ENCODE measurements at places on chromosomes 12 and 14.

DNA sequence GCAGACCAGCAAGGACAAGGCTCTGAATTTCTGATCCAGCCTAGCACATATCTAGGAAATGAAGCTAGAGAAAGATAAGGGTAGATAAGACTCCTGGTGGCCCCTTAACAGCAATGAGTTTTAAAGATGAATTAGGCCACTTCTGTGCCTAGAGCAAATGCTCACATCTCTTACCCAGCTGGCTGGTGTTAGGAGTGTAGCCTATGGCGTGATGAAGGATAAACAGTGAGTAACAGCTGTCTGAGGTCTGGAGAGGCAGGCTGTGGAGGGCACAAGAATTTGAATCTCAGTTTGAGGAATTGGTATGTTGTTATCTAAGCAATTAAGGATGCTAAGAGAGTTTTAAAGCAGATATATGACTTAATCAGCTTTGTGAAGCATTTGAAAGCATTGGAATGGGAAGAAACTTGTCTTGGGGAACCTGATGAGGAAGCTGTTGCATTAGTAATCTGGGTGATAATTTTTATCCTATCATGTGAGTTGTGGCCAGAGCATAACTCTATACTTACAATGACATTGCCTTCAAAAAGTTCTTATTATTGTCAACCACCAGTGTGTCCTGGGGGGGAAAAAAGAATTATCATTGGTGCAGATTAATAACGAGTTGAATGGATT, 161.8 kb downstream of the SRGAP1 start:
- DNase-seq: no peak

DNA sequence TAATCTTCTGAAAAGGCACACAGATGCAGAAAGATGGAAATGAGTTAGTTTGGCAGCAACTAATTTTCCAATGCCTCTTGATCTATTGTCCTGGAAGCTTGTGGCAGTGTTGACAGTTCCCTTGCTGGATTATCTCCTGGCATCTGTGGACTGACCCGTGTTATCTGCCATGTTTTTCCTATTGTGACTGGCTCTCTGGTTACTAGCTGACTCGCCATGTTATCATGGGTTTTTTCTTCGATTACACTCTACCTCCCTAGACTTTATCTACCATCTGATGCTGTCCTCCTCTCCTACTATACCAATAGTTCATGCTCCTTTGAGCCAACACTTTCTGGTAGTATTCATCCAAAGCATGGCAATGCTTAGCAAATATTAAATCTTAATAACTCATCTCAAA, 63.3 kb upstream of the FLRT2 start:
- DNase-seq: no peak

DNA sequence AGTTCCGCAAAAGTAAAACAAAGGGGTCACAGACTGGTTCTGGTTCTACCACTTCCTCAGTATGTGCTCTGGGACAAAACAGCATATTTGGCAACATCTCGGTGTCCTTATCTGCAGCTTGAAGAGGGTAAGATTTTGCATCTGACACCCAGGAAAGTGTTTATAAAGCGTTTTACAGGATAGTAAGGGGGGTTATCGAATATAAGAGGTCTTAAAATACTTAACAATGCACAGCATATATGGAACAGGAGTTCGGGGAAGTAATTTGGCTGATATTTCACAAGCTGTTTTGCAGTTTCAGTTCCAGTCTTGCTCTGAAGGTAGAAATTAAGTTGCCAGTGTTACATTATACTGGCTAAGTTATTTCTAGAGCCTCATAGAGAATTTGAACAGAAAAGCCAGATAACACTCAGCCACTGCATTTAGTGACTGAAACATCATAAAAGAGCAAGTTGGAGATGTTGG, 904 bp upstream of the MAP4K5 start:
- DNase-seq: no peak

DNA sequence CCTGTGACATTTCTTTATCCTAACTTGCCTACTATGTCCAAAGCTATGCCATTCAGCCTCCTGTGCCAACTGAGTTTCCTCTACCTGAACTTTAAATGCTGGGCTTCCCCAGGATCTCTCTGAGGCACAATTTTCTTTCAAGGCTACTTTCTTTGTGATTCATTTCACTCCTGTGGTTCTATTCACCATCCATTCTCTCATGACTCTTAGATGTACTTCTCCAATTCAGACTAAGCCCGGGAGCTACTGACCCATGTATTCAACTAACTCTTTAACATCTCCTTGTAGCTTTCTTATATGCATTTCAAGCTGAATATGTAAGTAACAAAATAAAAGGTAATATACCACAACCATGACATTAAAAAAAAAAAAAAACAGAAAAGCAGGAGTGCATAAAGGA, 738.9 kb upstream of the USP15 start:
- no peak for DNase-seq

DNA sequence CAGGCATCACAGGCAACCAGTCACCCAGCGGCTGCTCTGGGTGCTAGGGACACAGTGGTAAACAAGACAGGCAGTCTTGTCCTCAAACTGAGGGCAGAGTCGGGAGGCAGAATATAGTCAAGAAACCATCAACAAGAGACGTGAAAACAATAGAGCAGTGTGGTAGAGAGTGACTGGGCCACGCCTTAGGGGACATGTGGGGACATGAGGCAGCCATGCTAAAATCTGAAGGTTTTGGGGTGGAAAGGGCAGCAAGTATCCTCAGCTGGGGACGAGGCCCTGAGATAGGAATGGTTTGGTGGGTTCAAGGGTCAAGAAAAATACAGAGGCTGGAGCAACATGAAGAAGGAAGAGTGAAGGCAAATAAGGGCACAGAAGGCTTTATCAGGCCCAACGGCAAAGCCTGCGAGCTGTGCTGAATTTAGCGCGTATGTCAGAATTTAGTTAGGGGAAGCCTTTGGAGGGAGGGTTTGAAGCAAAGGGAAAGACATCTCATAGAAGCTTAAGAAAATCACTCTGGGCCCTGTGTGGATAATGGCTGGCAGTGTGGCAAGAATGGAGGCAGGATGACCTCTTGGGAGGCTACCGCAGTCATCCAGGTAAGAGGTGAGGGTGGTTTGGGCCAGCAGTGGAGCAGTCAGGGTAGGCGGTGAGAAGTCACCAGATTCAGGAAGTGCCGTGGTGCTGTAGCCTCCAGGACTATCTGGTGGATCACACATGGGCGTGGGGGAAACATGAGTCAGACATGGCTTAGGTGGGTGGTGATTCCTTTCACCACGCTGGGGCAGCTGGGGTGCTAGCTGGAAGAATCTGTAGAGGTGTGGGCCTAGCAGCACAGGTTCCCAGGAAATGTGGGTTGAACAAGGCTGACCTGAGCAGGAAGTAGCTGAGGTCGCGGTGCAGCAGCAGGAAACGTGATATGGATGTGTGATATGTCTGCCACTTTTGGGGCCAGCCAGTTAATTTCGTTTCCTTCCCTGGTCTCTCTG, 3.0 kb downstream of the EVL start:
- DNase-seq: peak; percentile 91

DNA sequence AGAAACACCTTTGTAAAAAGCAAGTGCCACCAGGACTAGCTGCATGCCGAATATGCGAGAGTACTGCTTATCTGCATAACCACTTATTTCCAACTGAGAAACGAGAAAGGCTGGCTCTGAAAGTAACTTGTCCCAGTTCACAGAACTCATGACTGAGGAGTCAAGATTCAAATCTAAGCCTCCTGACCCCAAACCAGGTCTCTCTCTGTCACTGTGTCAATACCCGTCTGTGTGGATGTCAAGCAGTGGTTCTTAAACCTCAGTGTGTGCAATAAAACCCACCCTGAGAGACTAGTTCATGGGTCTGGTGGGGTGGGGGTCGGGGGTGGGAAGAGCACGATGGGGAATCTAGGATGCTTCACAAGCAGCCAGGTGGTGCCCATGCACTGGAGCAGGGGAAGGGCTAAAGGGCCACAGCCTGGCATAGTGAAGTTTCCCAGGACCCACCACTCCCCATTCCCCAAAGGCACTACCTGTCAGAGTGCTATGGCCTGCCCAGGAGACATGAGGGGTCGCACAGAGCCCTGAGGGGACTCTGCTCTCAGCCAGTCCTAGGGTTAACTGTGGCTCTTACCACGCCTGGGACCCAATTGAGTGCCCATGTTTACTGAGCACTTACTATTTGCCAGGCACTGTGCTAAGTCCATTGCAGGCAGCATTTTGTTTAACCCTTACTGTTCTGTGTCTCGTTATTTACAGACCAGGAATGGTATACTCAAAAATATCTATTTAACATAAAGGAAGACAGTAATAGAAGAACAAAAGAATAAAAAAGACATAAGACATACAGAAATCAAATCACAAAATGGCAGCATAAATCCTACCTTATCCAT, 33.4 kb upstream of the PNMA1 start:
- no peak for DNase-seq

GRCh38 chr14:87834594-87834993, 158.4 kb downstream of the GALC start:
- no peak for DNase-seq

DNA sequence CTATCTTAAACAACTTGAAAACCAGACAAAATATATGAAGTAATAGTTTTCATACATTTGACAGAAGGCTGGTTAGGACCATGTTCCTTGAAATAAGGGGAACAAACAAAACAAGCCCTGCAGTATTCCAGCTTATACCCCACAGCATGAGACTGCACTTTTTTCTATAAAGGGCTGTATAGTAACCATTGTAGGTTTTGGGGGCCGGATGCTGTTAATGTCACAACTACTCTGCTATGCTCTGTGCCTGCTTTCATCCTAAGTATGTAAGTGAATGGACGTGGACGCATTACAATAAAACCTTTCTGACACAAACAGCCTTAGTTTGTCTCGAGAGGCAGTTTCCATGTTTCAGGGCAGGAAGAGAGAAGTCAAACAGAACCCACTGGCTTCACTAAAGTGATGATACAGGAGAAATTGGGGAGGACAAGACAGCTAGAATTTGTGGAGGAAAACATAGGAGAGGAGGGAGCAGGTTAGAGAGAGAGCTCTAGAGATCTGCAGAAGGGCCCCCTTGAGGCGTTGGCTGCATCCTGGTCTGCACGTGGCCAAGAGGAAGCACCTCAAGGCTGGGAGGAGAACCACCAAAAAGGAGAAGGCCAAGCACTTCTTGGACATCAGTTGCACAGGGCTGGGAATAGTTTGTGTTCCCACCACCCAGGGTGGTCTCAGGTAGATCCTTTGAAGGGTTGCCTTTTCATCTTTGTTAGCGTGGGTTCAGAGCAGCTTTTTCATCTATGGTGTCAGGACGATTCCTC, 63.7 kb downstream of the TRAF3 start:
- DNase-seq: no peak

DNA sequence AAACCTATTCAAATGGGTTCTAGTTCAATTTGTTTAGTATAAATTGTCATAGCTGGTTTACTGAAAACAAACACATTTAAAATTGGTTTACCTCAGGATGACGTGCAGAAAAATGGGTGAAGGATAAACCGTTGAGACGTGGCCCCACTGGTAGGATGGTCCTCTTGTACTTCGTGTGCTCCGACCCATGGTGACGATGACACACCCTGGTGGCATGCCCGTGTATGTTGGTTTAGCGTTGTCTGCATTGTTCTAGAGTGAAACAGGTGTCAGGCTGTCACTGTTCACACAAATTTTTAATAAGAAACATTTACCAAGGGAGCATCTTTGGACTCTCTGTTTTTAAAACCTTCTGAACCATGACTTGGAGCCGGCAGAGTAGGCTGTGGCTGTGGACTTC, 8.3 kb downstream of the CALM1 start:
- no peak for DNase-seq

DNA sequence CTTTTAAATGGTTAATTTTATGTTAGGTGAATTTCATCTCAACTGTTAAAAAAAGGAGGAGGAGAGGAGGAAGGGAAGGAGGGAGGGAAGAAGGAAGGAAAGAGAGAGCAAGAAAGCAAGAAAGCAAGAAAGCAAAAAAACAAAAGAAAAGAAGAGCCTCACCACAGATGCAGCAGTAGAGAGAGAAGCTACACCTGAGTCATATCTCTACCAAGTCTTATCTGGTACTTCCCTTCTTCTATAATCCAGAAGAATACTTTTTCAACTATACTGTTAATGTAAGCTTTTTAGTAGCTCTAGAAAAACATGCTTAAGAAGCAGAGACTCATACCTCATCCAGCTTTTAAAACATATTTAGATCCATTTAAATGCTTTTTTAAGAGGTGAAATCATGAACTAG, 5.6 kb upstream of the IL26 start:
- DNase-seq: no peak

DNA sequence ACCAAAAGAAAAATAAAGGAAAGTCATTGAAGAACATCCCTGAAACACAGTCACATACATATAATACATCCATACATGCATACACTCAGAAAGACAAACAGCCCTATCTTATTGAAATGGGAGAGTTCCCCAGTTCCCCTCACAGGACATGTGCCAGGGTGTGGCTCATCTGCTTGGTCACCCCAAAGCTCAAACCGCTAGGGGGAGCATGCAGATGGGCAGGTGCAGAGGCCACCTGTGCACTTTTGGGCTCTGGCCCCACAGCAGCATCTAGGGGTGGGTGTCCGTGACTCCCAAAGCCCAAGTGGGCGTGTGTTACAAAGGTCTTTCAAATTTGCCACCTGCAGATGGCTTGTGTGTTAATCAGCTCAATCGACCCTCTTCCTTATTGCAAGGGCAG, 75.2 kb downstream of the CMAS start:
- DNase-seq: no peak

- DNase-seq: no peak
Measured at GRCh38 chr12:106194351-106194750, 53.5 kb downstream of the CKAP4 start.

DNA sequence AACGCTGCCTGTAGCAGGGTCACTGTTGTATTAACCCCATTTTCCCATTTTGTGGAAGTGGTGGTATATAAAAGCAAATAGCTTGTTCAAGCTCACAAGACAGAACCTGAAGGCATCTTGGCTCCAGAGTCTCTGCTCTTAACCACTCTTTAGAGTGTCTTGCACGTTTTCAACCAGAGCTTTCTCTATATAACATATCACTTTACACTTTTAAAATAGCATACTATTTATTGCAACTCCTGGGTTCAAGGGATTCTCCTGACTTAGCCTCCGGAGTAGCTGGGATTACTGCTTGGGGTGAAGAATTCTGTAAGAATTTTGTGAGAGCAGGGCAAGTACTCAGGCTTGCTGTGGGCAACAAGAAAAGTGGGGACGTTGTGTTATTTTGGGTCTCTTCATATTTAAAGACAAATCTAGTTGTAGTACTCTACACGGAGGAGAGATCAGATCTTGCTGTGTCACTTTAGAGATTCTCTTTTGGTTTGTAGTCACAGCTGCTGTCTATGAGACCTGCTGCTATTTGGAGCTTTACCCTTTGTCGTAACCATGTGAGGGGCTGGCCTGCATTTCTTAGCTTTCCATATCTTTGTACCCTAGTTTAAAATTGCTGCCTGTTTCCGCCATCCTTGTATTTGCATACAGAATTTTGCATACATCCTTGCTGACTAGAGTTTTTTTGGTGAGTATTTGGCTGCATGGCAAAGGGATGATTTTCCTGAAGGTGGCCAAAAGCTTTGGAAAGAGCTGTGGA, 40.7 kb downstream of the WDR20 start:
- DNase-seq: no peak
